Tongue (tissue), 3 donors: ENCODE measurements at places on chromosomes 11 and 22. TPM values are rescaled to one million over a fixed set of nuclear protein-coding genes. Genes with fewer than 3 reads are reported as not detected.

HEPHL1 gene
- total RNA-seq: not detected

ELMOD1 gene
- total RNA-seq: 3.2 TPM

MRGPRF gene
- total RNA-seq: 20.5 TPM

DNA sequence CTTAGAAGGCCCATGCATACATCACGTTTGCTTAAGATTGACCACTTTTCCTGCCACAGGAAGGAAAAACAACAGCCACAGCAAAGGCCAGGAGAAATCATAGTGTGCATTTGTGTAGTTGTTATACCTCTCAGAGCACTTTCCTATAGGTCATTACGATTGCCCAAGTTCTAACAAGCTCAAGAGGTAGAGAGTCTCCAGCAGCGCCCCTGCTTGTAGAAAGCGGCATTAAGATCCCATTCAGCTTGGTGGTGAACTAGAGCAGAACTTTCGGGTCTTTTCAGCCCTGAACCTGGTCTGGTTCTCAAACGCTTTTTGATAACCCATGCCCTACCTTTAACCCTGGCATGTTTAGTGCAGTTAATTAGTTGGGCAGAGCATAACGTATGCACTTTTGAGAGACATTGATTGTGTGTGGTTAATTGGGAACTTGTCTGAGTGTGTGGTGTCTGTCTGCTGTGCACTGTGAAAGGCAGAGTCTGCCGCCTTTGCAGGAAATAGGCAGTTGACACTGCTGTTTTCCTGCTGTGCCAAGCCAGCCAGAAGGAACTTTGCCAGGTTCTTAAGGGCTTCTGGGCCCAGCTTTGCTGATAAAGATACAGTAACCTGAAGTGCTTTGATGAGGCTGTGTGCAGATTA, 109.9 kb upstream of the CLMP start:
- DNase-seq: no peak

DNA sequence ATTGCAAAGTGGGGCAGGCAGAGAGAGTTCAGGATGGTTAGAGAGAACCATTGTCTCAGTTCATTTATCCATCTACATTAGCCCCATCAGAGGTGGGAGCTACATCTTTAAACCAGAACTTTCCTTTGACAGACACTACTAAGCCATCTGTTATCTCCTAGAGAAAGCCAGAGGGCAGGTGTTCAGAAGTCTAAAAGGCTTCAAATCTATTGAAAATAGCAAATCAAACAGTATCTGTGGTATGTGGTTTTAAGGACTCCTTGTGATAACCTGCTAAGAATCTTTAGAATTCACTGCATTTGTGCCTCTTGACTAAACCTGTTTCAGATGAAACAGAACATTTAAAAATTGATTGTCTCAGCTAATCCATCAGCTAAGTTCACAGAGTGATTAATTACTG, 43.9 kb upstream of the PARVG start:
- no peak for DNase-seq

- DNase-seq: no peak
Measured at GRCh38 chr11:61111786-61112517, 9.7 kb downstream of the CD5 start.

DNA sequence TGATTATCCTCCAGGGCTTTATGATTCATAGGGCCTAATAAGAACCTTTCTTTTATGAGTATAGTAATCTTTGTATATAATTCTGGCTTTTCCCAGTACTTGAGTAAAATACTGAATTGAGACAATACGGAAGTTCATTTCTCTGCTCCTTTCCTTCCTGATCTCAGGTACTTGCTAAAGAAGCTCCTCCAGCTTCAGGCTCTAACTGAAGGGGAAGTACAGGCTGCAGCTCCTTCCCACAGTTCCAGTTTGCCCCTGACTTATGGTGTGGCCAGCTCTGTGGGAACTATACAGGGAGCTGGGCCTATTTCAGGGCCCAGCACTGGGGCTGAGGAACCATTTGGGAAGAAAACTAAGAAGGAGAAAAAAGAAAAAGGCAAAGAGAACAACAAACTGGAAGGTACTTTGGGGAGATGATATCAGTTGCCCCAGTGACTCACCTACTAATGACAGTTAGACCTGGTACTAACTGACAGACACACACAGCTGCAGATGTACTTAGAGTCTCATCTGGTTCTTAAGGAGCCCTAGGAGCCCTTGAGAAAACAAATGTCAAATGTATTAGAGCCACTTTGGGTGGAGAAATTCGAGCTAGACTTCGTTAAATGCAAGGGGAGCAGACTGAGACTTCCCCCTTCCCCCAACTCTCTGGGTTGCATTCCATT, 3.0 kb downstream of the TBRG1 start:
- no peak for DNase-seq

KDM4D gene
- total RNA-seq: 0.62 TPM

ACTN3 gene
- total RNA-seq: 91.4 TPM

- peak; percentile 1 for DNase-seq
Measured at GRCh38 chr11:99098258-99098657, 77.5 kb downstream of the CNTN5 start.

- DNase-seq: no peak
Measured at GRCh38 chr22:50014053-50014501, 1.5 kb upstream of the IL17REL start.

GRCh38 chr11:24240496-24241175, 256.2 kb upstream of the LUZP2 start:
- no peak for DNase-seq

DNA sequence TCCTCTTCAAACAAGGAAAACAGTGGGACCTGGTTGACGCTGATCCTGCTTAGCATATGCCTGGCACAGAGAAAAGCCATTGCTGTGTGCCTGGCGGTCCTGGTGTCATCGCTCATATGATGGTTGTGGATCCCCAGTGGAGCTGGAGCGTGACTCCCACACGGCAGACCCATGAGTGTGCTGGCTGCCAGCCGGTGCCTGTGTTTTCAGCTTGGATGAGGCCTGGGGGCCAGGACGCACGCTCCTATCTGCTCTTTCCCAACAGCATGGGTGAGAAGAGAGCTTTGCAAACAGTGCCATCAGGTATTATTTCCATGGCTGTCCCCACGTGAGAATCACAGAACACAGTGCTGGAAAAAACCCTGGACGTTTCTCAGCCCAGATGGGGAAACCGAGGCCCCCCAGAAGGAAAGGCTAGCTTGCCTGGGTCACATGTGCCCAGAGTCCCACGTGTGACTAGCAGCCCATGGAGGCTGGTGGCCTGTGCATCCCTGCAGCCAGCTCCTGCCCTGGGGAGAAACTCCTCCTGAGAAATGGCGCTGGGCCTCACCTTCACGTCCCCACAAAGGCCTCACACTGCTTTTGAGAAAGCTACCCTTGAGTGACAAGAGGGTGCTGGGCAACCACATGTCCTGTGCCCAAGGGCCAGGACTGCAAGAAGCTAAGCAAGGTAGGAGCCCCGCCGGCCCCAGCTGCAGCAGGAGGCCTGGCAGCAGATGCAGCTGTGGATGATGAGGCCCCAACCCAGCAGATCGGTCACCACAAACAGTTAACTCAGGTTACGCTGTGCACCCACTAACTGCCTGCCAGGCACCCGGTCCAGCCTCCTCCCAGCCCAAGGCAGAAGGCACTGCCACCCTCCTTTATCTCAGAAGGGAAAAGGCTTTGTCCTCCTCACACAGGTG, 4.2 kb downstream of the CDKN1C start:
- peak; percentile 46 for DNase-seq

RIMBP3B gene
- 0.72 TPM for total RNA-seq

C22orf31 gene
- total RNA-seq: 0.62 TPM

MMP27 gene
- total RNA-seq: 1.6 TPM
